Stimulated activated CD4-positive, alpha-beta T cell treated with anti-CD3 and anti-CD28 coated beads, Interleukin-12 subunit alpha, Interleukin-12 subunit beta, amount 100 ng/mL, for 48 hours (primary cell): ENCODE measurements at places on chromosomes 5 and 9.

GRCh38 chr9:114081441-114082016 is 3.4 kb upstream of the AMBP start:
- no peak for DNase-seq

GRCh38 chr5:132474131-132474723 is 16.3 kb downstream of the IRF1 start:
- DNase-seq, result no peak

DNA sequence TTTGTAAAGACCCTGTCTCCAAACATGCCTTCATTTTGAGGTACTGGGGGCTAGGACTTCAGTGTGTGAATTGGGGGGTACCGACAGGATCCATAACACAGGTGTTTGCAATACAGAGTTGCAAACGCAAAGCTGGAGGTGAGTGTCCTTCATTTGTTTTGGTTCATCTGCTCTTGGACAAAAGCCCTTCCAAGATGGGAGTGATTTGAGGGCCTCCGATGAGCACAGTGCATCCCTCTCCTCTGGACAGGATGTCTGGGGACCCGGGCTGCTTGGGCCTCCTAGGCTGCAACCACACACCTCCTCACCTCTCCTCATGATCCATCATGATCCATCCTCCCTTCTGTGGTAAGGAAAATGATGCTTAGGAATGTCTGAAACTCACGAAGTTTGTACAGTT is 23.8 kb downstream of the FGD3 start:
- DNase-seq, result no peak

DNA sequence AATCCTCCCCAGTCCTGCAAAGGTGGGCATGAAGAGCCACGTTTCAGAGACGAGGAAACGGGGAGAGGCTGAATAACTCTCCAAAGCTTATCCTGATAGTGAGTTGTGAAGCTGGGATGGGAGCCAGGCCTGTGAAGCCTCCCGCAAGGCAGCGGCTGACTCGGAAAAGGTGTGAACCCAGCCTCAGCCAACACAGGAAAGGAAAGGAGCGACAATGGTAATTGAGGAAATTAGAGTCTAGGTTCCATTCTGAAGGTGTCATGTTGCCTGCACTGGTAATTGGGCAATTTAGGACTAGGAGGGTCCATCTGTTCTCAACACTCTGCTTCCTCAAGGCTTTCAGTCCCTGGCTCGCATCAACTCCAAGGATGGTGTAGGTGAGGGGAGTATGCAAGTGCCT is 83.4 kb downstream of the LIFR start:
- no peak for DNase-seq

- no peak for DNase-seq
These were observed 123.9 kb downstream of the VAV2 start for GRCh38 chr9:133868203-133868602.

DNA sequence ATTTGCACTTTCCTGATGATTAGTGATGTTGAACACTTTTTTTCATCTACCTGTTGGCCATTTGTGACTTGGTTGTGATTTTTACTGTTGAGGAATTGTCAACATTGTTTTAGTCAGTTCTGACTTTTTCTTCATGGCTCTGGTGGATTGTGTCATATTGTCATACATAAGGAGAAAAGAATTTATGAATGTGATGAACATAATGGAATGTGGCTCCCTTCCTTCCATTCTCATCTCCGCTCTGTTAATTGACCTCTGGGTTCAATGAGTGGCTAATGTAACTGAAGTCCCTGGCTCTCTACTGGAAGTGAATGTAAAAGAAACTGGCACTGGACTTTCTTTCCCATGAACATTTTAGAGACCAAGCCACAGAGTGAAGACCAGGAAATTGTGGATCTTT is 49.2 kb downstream of the KIAA1958 start:
- no peak for DNase-seq

- DNase-seq, result no peak
These were observed 3.7 kb downstream of the PRDM6 start for GRCh38 chr5:123092696-123093095.

DNA sequence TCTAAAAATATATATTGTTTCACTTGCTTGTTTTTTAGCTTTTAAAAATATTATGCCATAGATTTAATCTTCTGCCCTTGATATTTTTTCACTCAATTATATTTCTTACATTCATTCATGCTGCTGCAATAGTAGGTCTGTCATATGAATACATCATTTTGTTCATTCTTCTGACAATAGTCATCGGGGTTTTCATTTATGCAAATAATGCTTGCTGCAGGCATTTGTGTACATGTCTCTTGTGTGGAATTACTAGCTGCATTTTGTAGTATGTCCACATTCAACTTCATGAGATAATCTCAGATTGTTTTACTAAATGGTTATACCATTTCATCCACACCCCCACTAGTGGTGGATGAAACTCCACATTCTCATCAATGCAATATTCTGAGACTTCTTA is 5.3 kb upstream of the PLPP1 start:
- no peak for DNase-seq

- no peak for DNase-seq
These were observed 21.4 kb downstream of the KIF2A start for GRCh38 chr5:62327138-62328053.

- no peak for DNase-seq
These were observed 91.9 kb upstream of the GABRP start for GRCh38 chr5:170691657-170692056.

- DNase-seq, result no peak
These were observed 65.6 kb downstream of the COL5A1 start for GRCh38 chr9:134707031-134707680.

GRCh38 chr9:35186524-35186923 is 24.7 kb downstream of the UNC13B start:
- DNase-seq, result no peak

- DNase-seq, result no peak
These were observed 7.5 kb downstream of the NMUR2 start for GRCh38 chr5:152397581-152397980.

DNA sequence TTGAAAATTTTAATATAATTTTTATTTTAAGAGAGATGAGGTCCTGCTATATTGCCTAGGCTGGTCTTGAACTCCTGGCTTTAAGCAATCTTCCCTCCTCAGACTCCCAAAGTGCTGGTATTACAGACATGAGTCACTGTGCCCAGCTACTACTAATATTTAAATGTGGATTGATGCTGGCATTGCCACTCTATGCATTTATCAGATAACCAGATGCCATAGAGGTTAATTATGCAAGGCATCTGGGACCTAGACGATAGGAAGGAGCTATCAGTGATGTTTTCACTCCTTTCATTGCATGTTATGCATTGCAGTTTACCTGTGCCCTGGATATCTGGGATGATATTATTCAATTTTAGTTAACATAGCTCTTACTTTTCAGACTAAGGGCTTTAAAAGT is 127.0 kb downstream of the RPS23 start:
- no peak for DNase-seq

GRCh38 chr9:73474625-73475024 is 323.0 kb downstream of the ANXA1 start:
- DNase-seq, result no peak

- DNase-seq, result no peak
These were observed 169.7 kb downstream of the C9orf50 start for GRCh38 chr9:129451089-129451656.

- DNase-seq, result no peak
These were observed 25.1 kb downstream of the ZNF474 start for GRCh38 chr5:122154491-122154890.

DNA sequence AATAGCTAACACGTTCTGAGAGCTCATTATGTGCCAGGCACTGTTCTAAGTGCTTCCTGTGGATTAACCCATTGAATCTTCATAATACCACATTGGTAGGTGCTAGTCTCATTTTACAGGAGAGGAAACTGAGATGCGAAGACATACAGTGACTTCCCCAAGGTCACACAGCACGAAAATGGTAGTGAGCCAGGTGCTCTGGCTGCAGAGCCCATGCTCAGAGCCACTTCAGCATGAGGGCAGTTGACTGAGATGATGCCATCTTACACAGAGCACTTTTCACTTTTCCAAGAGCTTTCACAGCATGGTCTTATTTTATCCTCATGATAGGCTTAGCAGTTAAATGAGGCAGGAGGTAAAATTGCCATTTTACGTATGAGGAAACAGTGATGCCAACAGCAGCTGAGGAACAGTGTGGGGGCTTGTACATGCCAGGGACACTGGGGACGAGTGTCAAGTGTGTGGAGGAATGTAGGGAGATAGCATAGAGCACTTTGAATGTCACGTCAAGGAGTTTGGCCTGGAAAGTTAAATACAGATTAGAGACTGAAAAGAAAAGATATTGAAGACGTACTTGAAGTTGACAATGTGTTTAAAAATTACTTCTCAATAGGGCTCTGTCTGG is 180.0 kb downstream of the KIF4B start:
- no peak for DNase-seq

GRCh38 chr9:131876486-131876885 is 136.6 kb upstream of the RAPGEF1 start:
- no peak for DNase-seq

DNA sequence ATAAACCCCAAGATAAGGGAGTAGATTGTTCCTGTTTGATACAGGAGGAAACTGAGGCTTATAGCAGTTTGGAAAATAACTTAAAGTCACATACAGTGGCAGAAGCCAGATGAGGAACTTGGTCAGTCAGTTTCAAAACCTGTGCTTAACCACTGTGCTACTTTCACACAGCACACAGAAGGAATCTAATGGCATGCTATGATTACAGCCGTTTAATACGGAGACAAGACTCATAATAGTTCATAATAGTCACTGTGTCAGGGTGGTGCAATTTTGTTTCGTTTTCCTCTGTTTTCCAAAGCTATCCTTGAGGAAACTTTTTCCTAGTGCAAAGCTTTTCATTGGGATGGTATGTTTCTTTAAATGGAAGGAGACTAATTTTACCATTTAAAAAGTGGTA is 112.3 kb downstream of the GCNT1 start:
- no peak for DNase-seq

DNA sequence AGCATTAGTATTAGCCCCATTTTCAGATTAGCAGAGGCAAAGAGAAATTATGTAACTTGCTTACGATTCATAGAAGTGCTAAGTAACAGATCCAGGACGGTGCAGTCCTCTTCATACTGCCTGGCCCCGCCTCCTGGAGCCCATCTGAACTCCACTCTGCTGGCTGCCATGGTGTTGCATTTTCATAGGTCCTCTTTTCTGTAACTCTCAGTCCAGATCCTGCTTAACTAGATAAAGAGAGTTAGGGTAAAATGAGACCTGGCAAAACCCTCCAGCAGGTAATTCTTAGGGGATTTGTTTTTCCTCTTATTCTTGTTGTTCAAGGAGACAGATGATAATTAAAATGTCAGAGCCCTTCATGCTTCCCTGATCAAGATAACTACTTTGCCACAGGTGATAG is 135.1 kb upstream of the EFNA5 start:
- no peak for DNase-seq

- DNase-seq, result no peak
These were observed 838.0 kb upstream of the DMAC1 start for GRCh38 chr9:8637626-8638025.

GRCh38 chr5:143527808-143528207 is 124.3 kb upstream of the NR3C1 start:
- DNase-seq, result no peak

DNA sequence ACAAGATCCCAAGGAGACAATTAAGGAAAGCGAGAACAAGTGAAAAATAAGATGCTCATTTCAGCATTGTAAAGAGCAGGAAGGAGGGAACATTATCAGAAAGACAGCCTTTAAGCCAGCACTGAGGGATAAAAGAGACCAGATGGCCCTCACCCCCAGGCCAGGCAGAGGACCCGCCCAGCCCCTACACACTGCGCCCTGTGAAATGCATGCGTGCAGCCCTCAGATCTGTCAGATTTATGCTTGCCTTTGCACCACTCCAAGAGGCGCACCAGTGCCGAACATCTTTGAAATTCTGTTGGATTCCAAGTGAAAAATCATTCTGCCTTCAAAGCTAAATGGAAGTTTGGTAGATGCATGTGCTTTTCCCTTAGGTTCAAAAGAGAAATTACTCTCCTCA is 378.0 kb downstream of the MLLT3 start:
- no peak for DNase-seq
